ENCODE measurements at places on chromosomes 7 and 10.

DNA sequence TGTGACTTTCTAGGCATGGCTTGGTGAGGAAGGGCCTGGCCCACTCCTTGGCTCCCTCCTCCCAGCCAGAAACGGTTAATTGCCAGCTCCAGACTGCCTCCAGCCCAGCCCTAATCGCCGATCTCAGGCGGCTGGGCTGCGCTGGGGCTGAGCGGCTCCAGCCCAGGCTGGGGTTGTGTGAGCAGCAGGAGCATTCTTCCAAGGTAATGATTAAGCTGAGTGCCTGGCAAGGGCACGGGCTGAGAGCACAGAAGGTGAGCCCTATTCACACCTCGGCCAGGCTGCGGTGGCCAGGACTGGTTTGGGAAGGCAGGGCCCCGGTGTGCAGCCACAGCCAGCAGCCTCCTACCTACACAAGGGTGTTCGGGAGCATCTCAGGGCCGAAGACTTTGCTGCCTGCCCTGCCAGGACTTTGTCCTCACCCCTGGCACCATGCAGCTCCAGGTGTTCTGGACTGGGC is at the start of gene TMEM72:
TMEM72 (plus strand) TSS at position 257 of the 460 bp plus-strand sequence; CDS start at position 433, 176 bp downstream.
- DNase-seq = no peak

- peak; percentile 50 for DNase-seq
These were observed 71.7 kb downstream of the ICA1 start for GRCh38 chr7:8190119-8190895.

DNA sequence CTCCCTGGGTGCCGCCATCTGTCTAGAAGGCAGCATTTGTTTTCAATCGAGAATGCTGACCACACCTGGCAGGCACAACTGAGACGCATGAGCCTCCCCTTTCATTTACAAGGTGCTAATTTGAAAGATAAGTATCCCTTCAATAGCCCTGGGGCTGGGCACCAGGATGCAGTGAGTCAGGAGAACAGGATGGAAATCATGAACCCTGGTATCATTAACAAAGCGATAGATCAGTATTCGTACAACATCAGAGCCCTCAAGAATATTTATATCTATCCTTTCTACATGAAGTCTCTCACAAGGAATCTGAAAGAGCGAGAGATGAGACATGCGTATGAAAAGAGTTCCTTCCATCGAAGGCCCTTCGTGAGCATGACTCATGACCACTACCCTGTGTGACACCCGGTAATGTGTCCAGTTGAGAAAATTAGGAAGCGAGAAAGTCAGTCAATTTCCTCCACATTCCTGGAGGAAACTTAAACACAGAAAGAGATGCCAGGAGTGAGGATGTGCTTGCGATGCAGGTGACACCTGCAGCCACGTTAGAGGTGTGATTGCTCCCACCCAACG is 123.1 kb upstream of the PITRM1 start:
- DNase-seq = no peak

GRCh38 chr10:68331455-68332258 is at the start of gene HNRNPH3:
TSS of gene HNRNPH3 (plus strand) at chr10:68332064. CDS start at chr10:68337222, 5,158 bp downstream.
- DNase-seq = peak; percentile 99

- DNase-seq = no peak
These were observed 343.4 kb downstream of the PRPF18 start for GRCh38 chr10:13930120-13930519.

GRCh38 chr10:48462482-48463020 is 142.3 kb downstream of the ARHGAP22 start:
- DNase-seq = no peak

GRCh38 chr7:142383841-142384492 is 126.1 kb upstream of the PRSS58 start:
- DNase-seq = peak; percentile 11

GRCh38 chr10:45255706-45256105 is 59.7 kb downstream of the OR13A1 start:
- no peak for DNase-seq

DNA sequence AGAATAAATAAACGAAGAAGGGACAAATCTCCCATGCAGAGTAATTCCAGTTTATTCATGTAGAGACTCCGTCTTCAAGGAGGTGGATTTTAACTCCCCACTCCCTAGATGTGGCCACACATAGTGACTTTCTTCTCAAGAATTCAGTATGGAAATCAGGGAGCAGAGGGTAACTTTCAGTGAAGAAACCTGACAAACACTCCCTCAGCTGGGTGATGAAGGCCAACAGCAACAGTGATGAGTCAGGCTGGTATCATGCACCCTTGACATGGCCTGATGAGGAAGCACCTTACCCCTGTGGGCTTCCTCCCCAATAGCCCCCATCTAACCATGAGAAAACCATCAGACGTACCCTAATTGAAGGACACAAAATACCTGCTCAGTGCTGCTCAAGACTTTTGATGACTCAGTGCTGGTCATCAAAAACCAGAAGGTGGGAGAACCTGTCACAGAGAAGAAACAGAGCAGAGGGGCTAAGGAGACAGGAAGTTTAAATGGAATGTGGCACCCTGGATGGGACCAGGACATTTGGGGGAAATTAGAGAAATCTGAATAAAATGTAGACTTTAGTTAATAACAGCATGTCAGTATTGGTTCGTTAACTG is 50.6 kb downstream of the ADAMTS14 start:
- DNase-seq = peak; percentile 49

DNA sequence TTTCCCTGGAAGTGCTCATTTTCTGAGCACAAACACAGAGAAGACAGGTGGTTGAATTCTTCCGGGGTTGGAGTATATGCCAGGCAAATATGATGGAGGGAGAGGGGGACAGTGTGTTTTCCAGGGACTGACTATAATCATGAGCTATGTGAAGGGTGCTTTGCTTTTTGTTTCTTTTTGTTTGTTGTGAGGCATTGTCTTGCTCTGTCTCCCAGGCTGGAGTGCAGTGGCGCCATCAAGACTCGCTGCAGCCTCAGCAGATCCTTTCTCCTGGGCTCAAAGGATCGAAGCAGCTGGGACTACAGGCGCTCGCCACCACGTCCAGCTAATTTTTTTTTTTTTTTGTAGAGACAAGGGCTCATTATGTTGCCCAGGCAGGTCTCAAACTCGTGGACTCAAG is 47.3 kb upstream of the CPN1 start:
- DNase-seq = no peak

- no peak for DNase-seq
These were observed 1530.2 kb upstream of the LRRTM3 start for GRCh38 chr10:65395631-65396030.

DNA sequence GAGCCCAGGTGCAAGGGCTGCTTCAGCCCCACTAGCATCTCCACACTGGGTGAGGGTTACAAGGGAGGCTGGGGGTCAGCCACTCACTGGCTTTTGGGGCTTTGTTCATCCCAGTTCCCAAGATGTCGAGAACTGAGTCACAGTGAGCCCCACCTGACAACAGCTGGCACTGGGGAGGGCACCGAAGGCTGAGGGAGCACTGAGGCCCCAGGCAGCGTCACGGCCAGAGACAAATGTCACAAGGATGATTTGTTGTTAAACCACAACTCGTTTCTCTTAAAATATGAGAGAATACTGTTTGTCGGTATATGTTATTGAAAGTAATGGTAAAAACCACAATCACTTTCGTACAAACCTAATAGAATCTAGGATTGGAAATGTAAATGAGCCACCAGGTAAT is 219.9 kb downstream of the CELF2 start:
- no peak for DNase-seq

DNA sequence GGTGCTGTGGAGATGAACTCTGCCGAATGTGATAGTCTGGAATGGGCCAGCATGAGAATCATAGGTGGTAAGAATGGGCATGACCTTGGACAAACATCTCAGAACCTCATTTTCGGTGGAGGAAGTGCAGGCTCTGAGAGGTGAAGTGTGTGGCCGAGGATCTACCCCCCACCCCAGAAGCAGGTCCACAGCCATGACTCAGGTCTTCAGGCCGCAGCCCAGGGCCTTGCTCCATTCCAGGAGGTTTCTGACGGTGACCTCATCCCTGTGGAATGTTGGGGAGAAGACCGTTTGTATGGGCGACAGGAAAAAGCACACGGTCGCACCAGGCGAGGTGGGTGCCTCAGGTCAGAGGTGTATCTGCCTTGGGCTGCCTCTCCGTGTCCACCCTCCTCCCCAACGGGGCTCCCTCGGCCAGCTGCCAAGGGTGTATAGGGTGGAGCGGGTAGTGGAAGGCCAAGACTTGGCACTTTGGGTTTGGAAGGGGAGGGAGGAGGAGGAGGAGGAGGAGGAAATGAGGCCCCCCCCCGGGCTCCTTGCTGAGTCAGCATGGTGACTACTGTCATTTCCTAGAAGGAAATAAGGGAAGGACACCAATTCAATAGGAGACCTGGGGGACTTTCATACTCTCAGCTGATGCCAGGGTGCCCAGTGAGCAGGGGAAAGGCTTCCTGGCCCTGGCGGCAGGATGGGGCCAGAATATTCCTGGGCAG is 168.0 kb upstream of the RHEB start:
- DNase-seq = peak; percentile 80

- DNase-seq = no peak
These were observed 219.3 kb downstream of the WDR11 start for GRCh38 chr10:121070275-121071070.

DNA sequence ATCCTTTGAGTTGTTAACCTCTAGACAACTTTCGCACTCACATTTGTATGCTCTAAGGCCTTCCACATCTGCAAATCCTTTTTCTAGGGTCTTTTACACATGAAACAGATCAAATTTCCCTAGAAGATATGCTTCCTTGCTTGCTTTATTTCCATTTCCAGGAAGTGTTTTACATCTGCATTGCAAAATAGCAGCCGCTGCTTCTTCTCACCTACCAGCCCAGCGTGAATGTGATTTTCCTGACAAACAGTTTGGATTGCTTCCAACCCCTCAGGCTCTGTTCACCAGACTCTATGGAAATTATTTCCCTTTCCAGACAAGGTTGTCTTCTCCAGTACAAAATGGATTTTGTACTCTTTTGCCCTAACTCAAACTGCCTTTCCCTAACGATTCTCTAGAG is 50.9 kb upstream of the PAPSS2 start:
- DNase-seq = no peak

- DNase-seq = no peak
These were observed 297.9 kb upstream of the MGMT start for GRCh38 chr10:129169115-129169514.

- peak; percentile 69 for DNase-seq
These were observed 29.8 kb downstream of the MTURN start for GRCh38 chr7:30164567-30164966.

DNA sequence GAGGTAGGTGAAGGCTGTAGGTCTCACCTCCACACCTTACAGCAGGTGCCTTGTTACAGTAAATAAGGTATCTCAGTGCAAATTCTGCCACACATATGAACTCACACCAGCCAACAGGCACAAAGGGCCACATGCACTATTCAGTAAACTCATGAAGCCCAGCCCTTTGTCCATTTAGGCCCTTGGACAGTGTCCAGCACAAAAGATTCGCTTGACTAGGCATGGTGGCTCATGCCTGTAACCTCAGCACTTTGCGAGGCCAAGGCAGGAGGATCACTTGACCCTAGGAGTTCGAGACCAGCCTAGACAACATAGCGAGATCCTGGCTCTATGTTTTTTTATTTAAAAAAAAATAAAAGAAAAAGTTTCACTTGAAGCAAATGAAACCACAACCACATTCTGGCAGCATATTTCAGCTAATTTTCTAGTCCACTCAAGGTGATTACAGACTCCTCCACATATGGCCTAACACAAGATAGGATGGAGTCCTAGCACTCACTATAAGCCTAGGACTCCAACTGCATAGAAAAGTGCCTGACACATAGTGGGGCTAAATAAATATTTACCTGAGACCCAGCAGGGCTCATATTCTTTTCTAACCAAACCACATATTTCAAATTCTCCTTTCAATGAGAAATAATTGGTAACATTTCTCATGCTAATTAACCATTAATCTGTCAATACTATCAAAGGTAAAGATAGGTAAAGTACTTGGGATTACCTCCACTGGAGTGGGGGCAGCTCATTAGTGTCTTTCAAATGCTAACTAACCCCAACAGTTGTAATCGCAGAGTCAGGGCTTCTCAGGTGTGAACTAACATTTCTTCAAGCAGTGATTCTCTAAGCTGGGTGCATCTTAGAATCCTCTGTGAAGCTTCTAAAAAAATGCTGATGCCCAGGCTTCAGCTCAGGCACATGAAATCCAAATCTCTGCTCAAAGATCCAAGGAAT is 4.5 kb upstream of the ANKRD1 start:
- DNase-seq = no peak

- no peak for DNase-seq
These were observed 111.9 kb upstream of the IGFBP3 start for GRCh38 chr7:46032942-46033341.

DNA sequence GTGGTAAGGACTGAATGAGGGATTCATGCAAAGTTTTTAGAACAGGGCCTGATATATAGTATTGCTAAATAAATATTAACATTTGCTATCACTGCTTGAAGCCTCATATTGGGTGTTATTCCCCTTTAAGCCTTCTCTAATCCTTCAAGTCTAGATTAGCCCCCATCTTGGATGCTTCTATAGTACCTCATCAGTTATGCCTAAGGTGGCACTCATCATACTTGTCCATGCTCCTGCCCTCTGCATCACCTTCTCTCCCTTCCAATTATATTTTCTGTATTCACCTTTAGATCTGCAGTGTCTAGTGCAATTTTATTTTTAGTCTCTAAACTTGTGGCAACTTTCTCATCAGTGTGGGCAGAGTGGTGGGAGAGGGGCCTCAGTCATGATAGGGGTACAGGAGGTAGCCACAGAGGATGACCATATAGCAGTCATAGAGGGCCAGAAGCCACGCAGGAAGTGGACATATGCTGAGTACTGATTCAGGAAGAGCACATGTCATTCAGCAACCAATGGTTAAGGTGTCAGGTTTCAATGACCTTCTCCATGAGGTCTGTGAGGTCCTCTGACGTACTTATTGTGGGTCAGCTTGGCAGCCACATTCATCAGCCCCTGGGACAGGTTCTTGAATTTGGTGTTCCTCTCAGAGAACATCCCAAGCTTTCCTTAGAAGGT is 2.5 kb downstream of the ENTPD1 start:
- DNase-seq = no peak

DNA sequence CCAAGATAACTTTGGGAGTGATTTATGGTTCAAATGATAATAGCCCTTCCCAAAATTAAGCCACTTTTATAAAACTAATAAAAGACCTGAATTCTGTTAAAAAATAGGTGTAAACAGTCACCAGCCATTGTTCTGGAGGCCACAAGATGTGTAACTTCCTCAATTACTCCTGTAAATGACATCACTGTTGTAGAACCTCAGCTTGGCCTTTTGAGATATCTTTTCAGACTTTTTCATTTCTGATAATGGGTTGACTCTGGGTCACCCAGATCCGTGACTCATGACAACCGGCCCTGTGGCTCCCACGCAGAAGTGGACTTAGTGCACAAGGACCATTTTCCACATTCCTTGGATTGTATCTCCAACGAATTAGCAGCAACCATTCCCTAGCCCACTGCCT is 106.6 kb downstream of the DKK1 start:
- DNase-seq = no peak
